ENCODE measurements at places on chromosomes 3 and 15. TPM values are rescaled to one million over a fixed set of nuclear protein-coding genes. Genes with fewer than 3 reads are reported as not detected.

Gene ROPN1
- polyA plus RNA-seq: 374 TPM

Gene ADGRG7
- not detected for polyA plus RNA-seq

Gene CORO2B
- 4.3 TPM for polyA plus RNA-seq

Gene GOLGA8S
- polyA plus RNA-seq: 15.5 TPM

Gene FBLN2
- polyA plus RNA-seq: 172 TPM

Gene THPO
- polyA plus RNA-seq: 7.6 TPM

Gene IL17RE
- 1.8 TPM for polyA plus RNA-seq

Gene ADAMTS17
- 6.8 TPM for polyA plus RNA-seq

Gene CPLX3
- 3.6 TPM for polyA plus RNA-seq

Gene CHRM5
- 1.3 TPM for polyA plus RNA-seq

Gene CSPG4
- polyA plus RNA-seq: 4.4 TPM

Gene NPAP1
- 5.3 TPM for polyA plus RNA-seq

Gene CSK
- polyA plus RNA-seq: 45.6 TPM

Gene CPNE9
- polyA plus RNA-seq: 1.3 TPM

Gene FAM174B
- 18.7 TPM for polyA plus RNA-seq
